HL-60 (cell line): ENCODE measurements at places on chromosomes 12 and 14.

GRCh38 chr12:14262771-14263511, 102.5 kb upstream of the ATF7IP start:
- no peak for DNase-seq

DNA sequence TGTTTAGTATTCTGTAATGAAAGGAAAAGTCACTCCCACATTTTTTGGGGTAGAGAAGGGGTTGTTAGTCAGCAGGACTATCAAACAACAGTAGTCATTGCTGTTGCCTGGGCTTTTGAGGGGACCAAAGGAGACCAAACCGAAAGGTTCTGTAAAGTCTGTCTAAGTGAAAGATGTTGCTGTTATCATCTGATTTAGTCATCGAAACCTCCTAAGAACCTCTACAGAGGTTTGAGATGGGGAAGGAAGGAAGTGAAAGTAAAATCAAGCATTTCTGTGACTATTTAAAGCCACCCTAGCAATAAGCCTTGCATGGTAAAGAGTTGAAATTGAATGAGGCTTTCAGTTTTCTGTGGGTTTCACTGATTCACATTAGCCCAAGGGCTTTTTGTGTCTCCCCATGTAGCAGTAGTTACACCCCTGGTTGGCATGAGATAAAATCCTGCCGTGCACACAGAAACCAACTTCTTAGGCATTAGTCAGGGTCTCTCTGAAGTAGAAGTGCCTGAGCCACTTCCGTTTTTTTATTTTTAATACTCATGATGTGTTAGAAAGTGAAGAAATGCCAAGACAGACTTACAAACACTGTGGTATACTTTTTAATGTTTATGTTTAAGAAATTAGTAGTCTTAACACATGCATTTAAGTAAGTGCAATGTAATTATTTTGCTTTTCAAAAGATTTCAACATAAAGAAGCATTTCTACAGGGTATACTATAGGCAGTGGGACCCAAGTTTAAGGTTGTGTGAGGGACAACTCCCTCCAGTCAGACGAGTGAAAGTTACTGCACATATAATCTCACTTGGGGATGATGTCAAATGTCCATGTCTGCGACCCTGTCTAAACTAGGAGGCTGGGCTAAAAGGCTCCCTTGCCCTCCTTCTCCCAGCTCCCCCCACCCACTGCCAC, 50.4 kb downstream of the DYRK2 start:
- DNase-seq: peak; percentile 10

DNA sequence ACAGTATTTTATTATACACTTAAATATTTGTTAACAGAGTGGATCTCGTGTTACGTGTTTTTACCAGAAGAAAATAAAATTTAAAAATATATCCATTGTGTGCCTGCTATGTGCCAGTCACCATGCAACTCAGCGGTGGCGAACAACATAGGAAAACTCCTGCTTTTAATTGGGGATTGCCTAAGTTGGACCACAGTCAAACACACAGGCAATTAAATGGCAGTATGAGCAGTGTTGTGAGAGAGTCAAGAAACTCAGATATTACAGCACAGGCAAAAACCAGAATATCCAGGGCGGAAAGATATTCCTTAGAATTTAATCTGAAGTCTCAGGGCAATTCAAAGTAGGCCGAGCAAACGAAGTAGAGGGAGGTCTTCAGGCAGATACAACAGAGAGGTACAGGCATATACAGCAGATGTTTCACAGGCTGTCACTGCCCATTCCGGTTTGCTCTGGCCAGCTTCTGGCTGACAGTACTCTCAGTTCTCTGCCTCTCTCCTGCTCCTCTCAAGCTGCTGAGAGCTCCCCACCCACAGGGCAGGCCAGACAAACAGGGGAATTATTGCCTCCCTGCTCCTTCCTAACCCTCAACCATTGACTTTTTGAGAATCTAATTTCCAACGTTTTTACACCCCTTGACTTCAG, 540.2 kb upstream of the TMEM132C start:
- DNase-seq: no peak

DNA sequence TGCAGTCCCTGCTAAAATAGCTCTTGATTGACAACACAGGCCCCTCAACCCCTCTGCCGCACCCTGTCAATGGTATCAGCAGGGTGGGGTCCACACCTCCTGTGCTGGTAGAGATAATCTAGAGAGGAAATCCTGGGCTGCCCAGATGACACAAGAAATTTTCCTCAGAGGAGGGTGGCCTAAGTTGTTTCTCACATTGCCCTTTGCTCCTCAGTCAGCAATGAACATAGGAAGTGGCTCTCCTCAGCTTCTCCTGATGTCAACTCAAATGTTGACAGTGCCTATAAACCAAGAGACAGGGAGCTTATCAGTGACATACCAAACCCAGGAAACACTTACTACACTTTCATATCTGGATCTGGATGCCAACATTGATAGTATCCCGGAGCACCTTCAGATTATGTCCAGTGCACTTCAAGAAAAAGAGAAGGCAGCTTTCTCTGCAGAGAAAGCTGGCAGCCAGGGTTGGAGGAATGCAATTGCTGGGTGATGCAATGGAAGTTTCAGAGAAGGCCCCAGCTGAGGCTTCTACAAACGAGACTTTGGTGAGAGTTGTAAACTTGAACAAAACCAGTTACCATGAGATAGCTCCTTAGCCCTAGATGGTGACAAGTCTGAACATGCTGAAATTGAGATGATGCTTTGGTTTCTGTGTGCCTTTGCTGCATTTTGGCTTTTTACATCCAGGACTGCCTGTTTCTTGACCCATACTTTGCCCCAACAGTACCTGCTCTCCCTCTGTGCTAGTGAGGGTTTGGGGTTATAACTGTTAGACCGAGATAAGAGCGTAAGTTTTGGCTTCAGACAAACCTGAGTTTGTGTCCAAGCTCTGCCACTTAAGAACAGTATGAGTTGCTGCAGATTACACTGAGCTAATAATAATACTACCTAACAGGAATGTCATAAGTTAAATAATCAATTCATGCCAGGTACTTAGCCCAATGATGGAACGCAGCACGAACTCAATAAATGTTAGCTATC, 183.5 kb downstream of the NUAK1 start:
- no peak for DNase-seq

DNA sequence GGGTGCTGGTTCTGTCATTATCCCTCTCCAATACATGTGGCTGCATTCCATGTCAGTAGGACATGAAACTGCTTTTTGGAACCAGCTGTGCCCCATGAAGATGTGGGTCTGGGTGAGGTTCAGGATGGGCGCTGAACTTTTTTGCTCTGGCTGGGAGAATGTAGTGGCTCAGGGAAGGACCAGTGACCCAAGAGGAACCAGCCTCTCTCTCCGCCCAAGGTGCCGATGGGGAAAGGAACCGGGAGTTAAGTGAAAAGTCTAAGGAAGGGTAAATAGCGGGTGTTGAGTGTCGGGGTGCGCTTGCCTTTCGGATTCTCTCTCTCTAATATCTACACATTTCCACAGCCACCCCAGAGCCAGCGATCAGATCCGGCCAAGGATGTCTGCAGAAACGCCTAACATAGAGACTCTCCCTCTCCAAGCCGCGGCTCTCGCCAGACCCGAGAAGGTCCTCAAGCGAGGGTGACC, 7.8 kb downstream of the ARHGEF25 start:
- no peak for DNase-seq

DNA sequence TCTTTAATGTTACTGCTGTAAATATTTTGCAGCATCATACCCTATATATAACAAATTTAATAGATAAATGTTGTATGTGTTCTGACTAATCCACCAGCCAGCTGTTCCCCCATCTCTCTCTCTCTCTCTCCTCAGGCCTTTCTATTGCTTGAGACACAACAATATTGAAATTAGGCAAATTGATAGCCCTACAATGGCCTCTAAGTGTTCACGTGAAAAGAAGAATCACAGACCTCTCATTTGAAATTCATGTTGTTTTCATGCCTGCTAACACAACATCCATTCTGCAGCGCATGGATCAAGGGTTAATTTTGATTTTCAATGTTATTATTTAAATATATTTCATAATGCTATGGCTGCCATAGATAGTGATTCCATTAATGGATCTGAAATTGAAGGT, 1.8 kb upstream of the FSCB start:
- no peak for DNase-seq

- DNase-seq: peak; percentile 82
These were observed 5.6 kb upstream of the LBHD2 start for GRCh38 chr14:103078420-103078749.

DNA sequence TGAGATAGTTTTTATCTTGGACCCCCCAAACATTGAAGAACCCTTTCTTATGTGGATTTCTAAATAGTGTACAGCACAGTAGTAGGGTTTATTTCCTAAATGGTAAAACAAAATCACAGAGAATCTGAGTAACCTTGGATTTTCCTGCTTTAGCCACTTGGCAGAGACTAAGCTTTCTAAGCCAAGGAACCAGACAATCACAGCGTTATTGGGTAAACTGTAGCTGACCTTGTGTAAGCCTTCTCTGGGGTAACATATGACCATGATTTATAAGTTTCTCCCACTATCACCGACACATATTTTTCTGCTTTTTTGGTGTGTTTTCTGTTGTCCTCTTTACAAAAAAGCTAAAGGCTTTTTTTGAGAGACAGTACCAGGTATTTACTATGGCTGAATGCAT, 136.3 kb upstream of the PZP start:
- DNase-seq: no peak

DNA sequence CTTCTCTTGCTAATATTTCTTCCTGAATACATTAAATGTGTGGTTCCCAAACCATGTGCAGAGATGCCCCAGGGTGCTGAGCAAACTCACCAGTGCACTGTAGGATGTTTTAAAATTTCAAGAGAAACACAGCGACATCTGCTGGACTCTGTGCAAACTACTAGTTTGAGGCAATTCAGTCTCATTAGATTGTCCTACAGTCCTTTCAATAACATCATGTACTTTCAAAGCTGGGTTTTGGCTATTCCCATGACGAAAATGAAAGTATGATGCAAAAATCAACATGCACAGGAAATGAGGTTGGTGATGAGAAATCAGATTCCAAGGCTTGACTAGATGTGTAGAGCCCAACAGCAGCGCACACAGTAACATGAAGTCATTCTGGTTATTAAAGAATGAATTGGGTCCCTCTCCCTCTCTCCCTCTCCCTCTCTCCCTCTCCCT, 66.3 kb downstream of the CLIP1 start:
- peak; percentile 22 for DNase-seq

- no peak for DNase-seq
These were observed 15.8 kb downstream of the KRT7 start for GRCh38 chr12:52248541-52249461.

- DNase-seq: no peak
These were observed 116.0 kb upstream of the LRIG3 start for GRCh38 chr12:59036347-59036746.

DNA sequence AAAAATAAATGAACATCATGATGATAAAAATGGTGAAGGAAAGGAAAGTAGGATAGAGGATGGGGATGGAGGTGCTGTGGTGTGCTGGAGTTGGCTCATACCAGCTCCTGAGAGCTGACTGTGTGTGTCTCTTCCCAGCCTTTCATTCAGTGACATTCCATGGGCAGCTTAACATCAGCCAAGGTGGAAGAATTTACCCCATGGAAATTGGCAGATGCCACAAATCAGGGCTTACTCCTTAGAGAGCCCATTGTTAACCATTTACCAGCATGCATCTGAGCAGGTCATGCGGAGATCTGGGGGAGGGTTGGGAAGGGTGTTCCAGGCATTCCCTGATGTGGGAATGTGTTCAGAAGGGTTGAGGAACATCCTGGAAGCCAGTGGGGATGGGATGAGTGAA, 164.7 kb upstream of the MYL2 start:
- DNase-seq: no peak

- no peak for DNase-seq
These were observed 54.7 kb upstream of the GTF2A1 start for GRCh38 chr14:81275305-81276072.

GRCh38 chr14:105888784-105889665, 362.6 kb downstream of the TMEM121 start:
- DNase-seq: no peak

DNA sequence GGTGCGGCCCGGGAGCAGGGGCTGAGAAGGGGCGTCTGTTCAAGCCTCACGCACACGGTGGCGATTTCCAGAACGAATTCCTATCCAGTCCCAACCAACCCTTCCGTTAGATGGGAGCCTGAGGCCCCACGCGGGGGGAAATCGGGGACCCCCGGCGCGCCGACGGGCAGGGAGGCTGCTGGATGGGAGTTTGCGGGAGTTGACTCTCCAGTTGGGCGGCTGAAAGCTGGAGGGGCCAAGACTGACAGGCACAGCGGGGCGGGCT, 9.8 kb downstream of the EXOC3L4 start:
- DNase-seq: no peak

- no peak for DNase-seq
These were observed 45.6 kb downstream of the LTBP2 start for GRCh38 chr14:74566174-74567141.

- DNase-seq: no peak
These were observed 41.6 kb downstream of the ITPR2 start for GRCh38 chr12:26791301-26791791.

- DNase-seq: no peak
These were observed 72.4 kb downstream of the TTC9 start for GRCh38 chr14:70714055-70714550.

DNA sequence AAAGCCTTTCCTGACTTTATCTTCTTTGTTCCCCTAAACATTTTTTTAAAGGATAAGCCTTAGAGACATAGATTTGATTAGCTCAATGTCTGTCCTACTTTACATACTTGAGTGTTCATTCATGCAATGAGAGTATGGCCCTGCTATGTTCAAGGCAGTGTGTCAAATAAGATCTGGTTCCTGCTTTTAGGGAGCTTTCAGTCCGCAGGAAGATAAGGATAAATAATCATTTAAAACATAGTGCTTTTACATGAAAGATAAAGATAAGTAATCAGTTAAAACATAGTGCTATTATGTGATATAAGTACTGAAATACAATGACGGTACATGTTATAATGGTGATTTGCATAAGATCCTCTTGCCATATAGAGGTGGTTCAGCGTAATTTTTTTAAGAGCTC, 378.3 kb upstream of the PRICKLE1 start:
- no peak for DNase-seq

DNA sequence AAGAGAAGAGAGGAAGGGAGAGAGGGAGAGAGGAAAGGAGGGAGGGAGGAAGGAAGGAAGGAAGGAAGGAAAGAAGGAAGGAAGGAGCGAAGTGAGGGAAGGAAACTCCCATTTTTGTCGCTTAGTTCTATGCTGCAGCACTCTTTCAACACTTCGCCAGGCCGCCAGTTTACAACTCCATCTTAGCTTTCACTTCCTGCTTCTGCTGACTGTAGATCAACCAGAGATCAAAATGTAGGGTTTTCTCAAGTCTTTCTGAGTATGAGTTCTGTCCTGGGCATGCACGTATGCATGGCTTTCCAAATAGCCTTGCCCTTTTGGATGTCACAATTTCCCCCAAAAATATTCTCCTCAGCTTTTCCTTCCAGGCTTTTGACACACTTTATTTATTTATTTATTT, 723.4 kb downstream of the TRHDE start:
- no peak for DNase-seq

GRCh38 chr14:67883717-67884116, 64.1 kb downstream of the RAD51B start:
- no peak for DNase-seq

- no peak for DNase-seq
These were observed 1687.4 kb upstream of the FLRT2 start for GRCh38 chr14:83842547-83842946.

GRCh38 chr12:10012630-10013330, 2.4 kb downstream of the CLEC12B start:
- DNase-seq: no peak
